ENCODE measurements at places on chromosomes 2 and 18. TPM values are rescaled to one million over a fixed set of nuclear protein-coding genes. Genes with fewer than 3 reads are reported as not detected.
A peak's percentile ranks its signal among the peaks of the same experiment; 100 is the strongest.

- no peak for DNase-seq
These were observed 96.0 kb downstream of the ACKR3 start for GRCh38 chr2:236665572-236666118.

DNA sequence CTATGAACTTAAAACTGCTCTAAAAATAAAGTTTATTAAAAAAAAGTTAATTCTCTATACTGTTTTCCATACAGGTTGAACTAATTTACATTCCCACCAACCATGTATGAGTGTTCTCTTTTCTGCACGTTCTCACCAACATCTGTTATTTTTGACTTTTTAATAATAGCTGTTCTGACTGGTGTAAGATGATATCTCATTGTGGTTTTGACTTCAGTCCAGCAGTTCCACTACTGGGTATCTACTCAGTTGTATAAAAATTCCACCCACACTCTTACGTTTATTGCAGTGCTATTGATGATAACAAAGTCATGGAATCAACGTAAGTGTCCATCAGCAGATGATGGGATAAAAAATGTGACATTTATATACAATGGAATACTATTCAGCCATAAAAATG is 33.7 kb downstream of the SPAG16 start:
- DNase-seq, result no peak

GRCh38 chr2:173051463-173052215 is 24.0 kb upstream of the MAP3K20 start:
- DNase-seq, result no peak

DNA sequence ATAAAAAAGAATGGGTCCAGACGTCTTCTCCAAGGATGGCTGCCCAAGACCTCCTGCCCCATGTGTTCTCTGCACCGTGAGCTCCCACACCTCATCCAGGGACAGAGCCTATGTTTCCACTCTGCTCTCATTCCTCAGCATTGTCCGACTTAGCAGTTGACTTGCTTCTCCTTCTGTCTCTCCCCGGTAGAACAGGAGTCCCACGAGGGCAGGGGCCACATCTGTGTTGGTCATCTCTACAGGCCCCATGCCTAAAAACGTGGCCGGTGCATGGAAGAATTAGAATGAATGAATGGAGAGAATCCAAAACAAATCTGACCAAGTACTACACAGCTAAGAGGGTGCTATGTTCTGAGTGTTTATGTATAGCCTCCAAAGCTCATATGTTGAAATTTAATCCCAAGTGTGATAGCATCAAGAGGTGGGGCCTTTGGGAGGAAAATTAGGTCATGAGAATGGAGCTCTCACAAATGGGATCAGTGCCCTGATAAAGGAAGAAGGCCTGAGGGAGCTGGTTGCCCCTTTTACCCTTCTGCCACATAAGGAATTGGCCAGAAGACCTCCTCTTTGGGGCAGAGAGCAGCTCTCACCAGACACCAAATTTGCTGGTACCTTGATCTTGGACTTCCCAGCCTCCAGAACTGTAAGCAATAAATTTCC is 55.9 kb downstream of the FAM178B start:
- no peak for DNase-seq

DNA sequence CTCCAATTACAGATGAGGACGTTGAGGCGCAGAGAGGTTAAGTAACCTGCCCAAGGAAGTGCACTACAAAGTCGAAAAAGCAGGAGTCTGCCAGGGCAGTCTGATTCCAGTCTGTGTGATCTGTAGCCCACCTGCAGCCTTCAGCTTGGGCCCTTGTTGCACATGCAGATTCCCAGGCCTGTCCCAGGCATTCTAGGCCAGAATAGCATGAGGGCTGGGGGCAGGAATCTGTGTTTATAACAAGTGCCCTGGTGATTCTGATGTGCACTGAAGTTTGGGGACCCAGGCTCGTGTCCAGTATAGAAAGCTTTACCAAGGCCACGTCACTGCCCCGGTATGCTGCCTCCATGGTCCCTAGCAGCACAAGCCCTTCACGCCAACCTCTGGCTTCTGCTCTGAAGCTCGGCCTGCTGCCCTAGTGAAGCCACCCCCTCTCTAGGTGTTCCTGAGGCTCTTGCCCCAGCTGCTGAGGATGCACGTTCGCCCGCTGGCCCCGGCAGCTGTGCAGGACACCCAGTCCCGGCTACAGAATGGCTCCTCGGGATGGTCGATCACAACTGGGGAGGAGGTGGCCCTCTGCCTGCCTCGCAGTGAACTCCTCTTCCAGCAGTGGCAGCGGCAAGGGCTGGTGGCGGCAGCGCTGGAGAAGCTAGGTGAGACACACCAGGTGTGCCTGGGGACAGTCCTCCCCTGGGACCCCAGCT is 4.6 kb downstream of the CHRNG start:
- DNase-seq, result no peak

DNA sequence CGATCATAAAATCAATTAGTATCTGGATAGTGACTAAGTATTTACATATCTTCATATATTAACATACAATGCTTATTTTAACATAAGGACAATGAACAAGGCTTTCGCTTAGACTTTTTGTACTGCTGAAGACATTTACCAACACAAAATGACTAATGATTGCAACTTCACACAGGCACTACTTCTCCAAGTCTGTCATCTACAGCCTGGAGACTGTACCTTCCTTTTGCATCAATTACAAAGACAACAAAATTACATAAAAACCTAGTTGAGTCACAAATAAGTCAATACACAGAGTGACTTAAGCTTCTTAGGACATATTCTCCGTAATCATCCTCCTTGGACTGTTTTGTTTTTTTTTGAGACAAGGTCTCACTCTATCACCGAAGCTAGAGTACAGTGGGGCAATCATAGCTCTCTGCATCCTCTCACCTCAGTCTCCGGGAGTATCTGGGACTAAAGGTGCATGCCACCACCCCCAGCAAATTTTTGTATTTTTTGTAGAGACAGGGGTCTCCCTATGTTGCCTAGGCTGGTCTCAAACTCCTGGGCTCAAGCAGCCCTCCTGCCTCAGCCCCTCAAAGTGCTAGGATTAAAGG is 15.9 kb downstream of the PUM2 start:
- DNase-seq, result no peak

DNA sequence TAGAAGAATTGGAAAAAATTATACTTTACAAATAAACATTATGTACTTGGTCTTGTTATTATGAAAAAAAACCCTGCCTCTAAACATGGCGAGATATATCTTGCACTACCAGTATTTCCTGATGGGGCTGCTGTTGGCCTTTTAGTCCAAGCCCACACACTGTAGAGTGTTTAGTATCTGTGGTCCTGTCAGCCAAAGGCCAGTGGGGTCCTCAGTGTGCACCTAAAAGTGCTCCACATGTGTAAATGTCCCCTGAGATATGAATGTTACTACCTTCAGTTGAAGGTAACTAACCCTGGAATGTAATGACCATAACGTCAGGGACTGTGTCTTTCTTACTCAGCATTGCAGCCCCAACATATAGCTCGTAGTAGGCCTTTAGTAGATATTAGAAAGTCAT is 71.1 kb upstream of the HK2 start:
- no peak for DNase-seq

DNA sequence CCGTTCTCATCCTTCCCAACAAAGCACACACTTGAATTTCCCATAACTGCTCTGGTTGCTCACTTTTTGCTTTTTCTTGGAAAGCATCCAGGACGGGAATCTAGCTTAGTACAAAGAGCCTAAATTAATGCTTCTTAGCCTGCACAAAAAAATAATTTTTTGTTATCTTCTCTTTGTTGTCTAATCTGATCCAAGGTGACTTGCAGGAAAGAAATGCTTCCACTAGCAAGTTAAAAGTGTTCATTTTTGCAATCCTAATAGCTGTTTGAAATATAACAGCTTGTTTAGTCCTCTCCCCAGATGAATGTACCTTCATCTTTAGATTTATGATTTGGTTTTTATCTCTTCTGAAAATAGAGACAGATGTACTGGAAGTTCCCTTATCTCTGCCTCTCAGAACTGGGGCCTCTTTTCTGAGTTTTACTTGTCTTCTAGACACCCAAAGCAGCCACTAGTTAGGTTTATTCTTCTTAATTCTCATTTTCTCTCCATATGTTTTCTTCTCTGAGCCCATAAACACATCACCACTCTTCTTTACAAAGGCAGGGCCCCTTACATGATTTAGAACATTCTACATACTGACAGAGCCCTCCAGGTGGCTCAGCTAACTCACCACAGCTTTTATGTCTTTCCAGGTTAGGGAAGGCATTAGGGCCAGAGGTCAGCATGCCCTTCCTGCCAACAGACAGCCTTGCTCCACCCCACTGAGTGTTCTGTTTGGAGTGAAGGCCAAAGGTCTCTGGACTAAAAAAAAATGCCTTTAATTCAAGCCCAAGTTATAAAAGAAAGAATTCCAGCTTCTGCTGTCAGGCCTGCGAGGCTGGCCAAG is 74.7 kb upstream of the MAP4K3 start:
- no peak for DNase-seq

GRCh38 chr2:111656894-111657293 is 227.1 kb downstream of the ANAPC1 start:
- no peak for DNase-seq

- no peak for DNase-seq
These were observed 18.0 kb downstream of the RMC1 start for GRCh38 chr18:23521271-23521670.

DNA sequence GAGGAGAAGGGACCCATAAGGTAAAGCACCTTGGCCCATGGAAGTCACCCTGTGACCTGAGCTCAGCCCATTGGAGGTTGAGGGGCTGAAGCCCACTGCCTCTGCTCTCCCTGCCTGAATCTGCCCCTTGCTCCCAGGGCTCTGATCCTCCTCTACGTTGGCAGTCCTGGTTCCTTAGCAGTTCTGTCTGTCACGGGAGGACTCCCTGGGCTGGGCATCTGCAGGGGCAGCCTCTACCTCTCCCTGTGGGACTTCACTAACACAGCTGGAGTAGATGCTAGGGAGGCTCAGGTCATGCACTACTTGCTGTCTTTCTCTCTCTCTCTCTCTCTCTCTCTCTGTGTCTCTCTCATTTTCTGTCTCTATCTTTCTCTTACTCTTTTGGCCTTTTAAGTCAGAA is 8.7 kb downstream of the GYPC start:
- DNase-seq, result no peak

- DNase-seq, result no peak
These were observed 62.0 kb upstream of the SIX3 start for GRCh38 chr2:44879269-44880124.

DNA sequence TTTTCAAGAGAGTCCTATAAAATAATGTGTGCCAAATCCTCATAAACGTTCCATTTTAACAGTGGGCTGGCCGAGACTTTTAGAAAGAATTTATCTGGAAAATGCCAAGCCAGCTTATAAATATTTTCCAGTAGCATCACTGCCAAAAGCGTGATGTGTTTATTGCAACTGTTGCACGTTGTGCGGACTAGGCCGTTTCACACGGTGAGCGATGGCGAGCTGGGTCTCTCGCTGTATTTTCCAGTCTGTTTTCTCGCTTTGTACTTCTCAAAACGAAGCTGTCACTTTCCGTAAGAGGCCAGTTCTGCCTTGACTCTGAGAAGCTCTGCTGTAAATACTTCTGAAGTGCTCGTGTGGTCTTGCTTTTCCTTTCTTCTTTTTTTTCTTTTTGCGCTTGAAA is 65.0 kb upstream of the ZNF236 start:
- no peak for DNase-seq

DNA sequence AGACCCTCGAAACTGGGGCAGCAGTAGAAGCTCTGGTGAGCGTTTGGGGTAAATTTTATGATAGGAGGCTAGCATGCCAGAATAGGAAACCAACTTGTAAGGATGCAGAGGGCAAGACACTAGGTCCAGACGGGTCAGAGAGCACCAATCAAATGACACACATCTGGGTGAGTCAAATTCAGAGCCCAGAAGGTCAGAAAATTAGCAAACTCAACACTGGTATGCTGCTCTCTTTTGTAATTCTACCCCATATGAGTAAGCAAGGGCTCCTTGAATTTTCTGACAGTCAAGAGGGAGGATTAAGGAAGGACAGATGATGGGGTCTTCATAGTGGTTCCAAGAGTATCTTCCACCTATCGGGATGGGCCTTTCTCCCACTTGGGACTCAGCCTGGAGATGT is 209.8 kb downstream of the BCL2 start:
- no peak for DNase-seq

GRCh38 chr2:240329116-240329665 is 106.3 kb upstream of the GPC1 start:
- no peak for DNase-seq

- no peak for DNase-seq
These were observed 9.3 kb downstream of the FAM228B start for GRCh38 chr2:24132543-24132942.

GRCh38 chr18:78133729-78134128 is 845.9 kb upstream of the SALL3 start:
- no peak for DNase-seq

DNA sequence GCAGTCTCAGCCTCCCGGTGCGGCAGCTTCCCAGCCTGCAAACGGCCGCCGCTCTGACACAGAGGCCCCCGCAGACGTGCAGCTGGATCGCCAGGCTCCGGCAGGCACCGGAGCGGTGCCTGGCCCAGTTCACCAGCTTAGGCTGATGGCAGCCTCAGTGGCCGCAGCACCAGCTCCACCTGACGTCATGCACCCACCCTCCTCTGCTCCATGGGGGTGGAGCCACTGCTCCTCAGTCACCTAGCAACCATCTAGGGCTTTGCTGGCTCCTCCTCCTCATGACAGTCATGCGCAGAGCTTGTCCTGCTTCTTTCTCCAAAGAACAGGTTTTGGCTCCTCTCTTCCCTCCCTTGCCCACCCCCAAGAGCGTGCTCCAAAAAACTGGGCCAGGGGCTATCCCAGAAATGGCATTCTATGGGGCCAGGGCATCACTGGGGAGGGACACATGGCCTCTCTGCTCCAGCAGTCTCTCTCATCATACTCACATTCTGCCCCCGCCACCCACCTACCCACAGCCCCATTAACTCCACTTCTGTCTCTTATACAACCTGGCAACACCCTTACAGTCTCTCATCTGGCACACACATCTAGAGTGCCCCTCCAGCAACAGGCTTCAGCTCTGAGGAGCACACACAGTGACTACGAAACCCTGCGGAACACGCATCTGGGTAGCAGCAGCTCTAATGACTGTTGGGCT is 5.5 kb downstream of the DCTN1 start:
- peak; percentile 62 for DNase-seq

DNA sequence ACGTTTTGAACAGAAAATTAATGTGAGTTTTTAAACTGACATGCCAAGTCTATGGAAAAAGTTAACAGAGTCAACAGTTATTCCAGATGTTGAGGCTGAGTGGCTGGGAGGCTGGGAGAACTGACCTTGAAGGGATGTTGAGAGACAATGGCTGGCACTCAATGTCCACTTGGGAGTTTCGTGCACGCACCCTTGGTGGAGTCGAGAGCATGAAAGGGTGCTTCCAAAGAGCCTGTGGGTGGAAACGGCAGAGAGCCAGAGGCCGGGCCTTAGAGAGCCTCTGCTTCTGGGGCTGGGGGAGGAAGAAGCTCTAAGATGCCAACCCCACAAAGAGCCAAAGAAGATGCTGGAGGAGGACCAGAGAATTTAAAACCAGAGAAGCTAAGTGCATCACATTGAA is 63.4 kb upstream of the L3MBTL4 start:
- no peak for DNase-seq

GRCh38 chr2:201357221-201357620 is at the start of gene FLACC1:
TSS of gene FLACC1 (minus strand) at chr2:201357345. CDS start at chr2:201351404, 5,941 bp downstream.
- DNase-seq, result no peak

- DNase-seq, result no peak
These were observed 14.2 kb downstream of the FAM110C start for GRCh38 chr2:32068-32467.

GRCh38 chr18:8890957-8891464 is 185.7 kb downstream of the MTCL1 start:
- no peak for DNase-seq

Gene GPAT2
- total RNA-seq, result 0.15 TPM

Gene DSG1
- not detected for total RNA-seq

Gene C2orf15
- total RNA-seq, result 0.26 TPM

Gene KCNS3
- total RNA-seq, result 12.1 TPM

Gene ICOS
- not detected for total RNA-seq

Gene DSEL
- total RNA-seq, result 8.1 TPM

Gene FTCDNL1
- 1.0 TPM for total RNA-seq

Gene AAK1
- 144 TPM for total RNA-seq

Gene PDE11A
- total RNA-seq, result 1.7 TPM

Data from endothelial cell (in vitro differentiated cells).